NCI-H1105 (cell line): ENCODE measurements at places on chromosomes 12 and 14.
A peak's percentile ranks its signal among the peaks of the same experiment; 100 is the strongest.

DNA sequence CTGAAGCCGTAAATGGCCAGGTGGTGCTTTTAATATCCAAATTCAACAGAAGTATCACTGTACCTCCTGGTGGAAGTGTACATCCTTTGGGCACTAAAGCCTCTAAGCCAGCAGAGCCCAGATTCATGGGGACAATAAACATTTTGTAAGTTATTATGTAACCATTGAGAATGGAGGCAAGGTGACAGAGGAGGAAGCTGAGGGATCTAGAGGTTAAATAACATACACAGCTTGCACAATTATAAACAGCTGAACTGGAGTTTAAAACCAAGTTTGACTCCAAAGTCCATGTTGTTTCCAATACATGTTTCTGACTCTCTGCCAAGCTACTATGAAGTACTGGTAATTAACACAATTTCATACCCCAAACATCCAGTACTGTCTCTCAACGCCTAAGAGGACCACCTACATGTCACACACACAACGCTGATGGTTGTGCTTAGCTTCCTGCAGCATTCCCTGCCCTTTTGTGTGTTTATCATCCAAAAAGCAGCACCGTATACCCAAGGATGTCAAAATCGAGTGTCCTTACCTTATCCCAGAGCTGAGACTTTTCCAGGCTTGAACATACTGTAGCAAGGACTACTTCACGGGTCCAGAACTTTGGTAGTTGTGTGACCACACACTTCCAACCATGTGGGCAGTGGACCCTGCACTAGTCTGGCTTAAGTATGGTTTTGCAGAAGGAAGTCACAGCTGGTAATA lies 41.3 kb downstream of the EGLN3 start:
- no peak for DNase-seq

DNA sequence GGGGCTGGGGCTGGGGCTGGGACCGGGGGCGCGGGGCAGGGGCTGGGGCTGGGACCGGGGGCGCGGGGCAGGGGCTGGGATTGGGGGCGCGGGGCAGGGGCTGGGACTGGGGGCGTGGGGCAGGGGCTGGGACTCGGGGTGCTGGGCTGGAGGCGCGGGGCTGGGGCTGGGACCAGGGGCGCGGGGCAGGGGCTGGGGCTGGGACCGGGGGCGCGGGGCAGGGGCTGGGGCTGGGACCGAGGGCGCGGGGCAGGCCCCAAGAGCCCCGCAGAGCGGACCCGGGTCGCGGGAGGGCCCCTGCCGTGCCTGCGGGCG lies 452 bp downstream of the P2RX2 start:
- DNase-seq = no peak

- peak; percentile 53 for DNase-seq
Observed at GRCh38 chr12:107404981-107405380, 280.6 kb upstream of the PWP1 start.

GRCh38 chr12:40192704-40193255 lies 32.0 kb upstream of the LRRK2 start:
- no peak for DNase-seq

GRCh38 chr12:91108196-91108755 lies 3.0 kb downstream of the LUM start:
- DNase-seq = no peak

DNA sequence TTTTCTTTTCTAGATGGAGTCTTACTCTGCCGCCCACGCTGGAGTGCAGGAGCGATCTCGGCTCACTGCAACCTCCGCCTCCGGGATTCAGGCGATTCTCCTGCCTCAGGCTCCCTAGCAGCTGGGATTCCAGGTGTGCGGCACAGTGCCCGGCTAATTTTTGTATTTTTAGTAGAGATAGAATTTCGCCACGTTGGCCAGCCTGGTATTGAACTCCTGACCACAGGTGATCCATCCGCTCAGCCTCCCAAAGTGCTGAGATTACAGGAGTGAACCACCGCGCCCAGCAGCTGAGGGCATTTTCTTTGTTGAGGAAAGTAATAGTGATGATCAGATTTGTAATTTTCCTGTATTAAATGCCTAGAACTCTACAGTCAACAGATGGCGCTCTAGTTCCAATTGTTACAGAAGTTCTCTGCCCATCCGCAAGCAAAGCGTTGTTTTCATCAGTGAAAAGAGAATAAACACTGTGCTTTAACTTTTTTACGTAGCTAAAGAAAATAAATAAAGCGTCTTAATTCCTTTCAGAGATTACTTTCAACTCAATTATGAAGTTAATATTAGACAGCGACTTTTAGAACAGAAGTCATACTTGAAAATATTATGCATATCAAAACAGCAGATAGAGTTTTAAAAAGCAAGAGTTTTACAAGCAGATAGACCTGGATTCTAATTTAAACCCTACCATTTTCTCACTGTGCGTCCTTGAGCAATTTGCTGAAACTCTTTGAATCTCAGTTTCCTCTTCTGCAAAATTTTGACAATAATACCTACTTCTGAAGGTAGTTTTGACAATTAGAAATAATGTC lies 335.1 kb downstream of the DUSP6 start:
- peak; percentile 62 for DNase-seq

- DNase-seq = no peak
Observed at GRCh38 chr14:26966908-26967307, 369.1 kb upstream of the NOVA1 start.

DNA sequence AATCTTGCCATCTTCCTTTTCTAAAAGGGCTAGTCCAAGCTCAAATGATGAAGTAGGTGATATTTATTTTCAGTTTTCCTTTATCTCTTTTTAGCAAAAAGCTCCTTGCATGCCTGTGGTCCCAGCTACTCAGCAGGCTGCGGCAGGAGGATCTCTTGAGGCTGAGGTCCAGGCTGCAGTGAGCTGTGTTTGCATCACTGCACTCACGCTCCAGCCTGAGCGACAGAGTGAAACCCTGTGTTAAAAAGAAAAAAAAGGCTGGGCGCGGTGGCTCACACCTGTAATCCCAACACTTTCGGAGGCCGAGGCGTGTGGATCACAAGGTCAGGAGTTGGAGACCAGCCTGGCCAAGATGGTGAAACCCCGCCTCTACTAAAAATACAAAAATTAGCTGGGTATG lies 5.0 kb downstream of the TMEM116 start:
- DNase-seq = no peak

DNA sequence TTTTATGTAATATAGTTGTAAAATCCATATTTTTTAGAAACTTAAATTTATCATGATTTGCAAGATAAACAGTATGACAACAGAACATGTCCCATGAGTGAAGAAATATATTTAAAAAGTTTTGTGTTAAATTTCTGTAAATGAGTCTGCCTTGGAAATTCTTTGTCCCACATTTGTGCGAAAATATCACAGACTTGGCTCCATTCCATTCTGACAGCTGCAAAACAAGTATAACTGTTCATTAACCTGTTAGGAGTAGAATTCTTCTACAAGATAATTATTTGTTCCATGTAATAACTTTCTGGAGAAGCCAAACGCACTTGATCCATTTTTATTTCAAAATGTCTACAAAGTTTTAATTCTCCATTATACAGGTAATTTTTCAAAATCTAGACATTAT lies 37.9 kb downstream of the MDM1 start:
- no peak for DNase-seq

DNA sequence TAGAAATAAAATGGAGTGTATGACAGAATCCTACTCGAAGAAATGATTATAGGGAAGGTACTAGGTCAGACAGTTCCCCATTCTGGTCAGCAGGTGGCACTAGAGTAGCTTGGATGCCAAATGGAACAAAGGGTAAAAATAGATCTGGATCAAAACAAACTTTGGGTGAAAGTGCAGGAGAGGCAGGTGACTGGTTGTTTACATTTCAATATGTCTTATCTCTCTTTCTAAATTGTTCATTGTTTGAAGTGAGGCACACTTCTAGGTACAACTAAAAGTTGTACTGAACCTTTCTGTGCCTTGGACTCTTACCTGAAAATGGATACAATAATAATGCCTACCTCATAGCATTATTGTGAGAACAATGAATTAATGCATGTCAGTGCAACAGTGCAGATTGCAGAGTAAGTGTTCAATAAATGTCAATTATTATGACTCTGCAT lies 62.0 kb upstream of the OSBPL8 start:
- DNase-seq = peak; percentile 79

- DNase-seq = no peak
Observed at GRCh38 chr14:70955543-70956480, 48.6 kb downstream of the PCNX1 start.

DNA sequence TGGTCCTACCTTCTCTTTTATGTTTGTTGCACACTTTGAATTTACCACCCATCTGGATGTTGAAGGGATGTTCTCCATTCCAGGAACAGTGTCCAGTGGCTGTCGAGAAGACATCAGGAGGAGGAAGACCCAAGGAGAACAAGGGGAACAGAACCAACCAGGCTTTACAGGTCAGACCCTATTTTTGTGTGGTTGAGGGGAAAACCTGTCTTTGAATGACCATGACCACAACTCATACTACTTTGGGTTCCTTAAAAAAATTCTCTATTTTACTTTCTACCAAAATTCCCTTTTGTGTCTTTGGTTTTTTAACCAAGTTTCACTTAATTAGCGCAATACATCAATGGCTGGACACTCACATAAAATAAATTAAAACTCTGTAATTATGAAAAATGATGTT lies 78.7 kb downstream of the PLXNC1 start:
- no peak for DNase-seq

GRCh38 chr12:113762882-113763816 lies 203.0 kb downstream of the RBM19 start:
- DNase-seq = no peak

DNA sequence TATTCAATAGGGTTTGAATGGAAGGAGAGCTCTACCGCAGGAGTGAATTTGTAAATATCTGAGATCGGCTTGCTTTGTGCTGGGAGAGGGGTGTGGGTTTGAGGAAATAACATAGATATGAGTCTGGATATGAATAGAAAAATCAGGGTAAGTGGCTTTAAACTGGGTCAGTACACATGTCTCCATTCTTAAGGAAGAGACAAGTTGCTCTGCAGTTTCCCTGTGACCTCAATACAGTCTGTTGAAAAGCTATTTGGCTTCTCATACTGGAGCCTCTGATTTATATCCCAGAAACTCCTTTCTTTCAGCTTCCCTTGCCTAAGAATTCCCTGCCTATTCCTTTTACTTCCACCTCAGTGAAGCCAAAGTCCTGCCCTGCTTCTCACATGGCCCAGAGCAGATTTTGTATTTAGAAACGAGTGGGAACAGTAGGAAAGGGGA lies 153.5 kb upstream of the ATF7IP start:
- no peak for DNase-seq

DNA sequence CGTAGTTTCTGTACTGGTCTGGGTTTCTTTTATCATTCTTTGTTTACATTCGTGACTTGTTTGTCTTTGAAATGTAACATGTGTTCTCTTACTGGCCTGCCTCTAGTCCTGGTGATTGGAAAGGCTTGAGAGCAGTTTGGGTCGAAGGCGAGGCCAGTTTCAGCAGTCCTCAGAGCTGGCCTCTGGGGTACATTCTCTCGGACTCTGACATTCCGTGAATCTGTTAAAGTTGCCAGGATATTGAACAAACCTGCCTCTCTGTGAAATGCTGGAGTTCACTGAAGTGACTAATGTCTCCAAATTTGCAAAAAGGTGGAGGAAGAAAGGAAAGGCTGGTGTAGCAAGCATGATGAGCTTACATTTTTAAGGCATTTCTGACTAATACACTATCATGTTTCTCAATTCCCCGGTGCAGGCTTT lies 1.5 kb downstream of the PLEKHA5 start:
- DNase-seq = no peak

DNA sequence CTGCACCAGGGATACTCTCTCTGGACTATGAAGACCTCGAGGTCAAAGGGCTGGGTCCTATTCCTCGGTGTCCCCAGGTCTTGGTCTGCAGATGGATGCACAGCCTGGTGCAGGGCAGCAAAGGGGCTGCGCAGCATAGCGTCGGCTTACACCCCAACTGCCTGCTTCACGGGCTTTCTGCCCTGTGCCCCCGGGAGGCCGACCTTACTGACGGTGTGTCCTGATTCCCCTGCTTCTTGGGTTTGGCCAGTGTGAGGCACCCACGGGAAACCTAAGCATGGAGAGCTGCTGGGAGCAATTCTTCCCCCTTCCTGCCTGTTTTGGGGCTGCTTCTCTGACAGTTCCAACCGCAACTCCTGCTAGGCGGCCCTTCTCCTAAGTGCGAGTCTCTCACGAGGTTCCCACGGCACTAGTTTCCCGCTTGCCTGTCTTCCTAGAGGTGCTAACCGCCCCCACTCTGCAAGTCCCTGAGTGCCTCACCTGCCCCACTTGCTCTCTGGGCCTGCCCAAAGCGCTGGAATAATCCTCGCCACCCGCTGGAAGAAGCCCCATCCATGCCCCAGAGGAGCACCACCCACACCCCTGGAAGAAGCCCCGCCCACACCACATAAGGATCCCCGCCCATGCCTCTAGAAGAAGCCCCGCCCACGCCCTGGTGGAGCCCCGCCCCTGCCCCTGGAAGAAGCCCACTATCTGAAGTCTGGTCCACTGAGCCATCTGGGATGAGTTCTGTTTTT lies 54.0 kb downstream of the PRIMA1 start:
- DNase-seq = no peak

GRCh38 chr14:21322716-21323115 lies 42.8 kb downstream of the RPGRIP1 start:
- DNase-seq = no peak

GRCh38 chr12:95790033-95790916 lies at the start of gene NTN4:
TSS of gene NTN4 (minus strand) at chr12:95790764. CDS start at chr12:95790309, 455 bp downstream.
- DNase-seq = peak; percentile 40

DNA sequence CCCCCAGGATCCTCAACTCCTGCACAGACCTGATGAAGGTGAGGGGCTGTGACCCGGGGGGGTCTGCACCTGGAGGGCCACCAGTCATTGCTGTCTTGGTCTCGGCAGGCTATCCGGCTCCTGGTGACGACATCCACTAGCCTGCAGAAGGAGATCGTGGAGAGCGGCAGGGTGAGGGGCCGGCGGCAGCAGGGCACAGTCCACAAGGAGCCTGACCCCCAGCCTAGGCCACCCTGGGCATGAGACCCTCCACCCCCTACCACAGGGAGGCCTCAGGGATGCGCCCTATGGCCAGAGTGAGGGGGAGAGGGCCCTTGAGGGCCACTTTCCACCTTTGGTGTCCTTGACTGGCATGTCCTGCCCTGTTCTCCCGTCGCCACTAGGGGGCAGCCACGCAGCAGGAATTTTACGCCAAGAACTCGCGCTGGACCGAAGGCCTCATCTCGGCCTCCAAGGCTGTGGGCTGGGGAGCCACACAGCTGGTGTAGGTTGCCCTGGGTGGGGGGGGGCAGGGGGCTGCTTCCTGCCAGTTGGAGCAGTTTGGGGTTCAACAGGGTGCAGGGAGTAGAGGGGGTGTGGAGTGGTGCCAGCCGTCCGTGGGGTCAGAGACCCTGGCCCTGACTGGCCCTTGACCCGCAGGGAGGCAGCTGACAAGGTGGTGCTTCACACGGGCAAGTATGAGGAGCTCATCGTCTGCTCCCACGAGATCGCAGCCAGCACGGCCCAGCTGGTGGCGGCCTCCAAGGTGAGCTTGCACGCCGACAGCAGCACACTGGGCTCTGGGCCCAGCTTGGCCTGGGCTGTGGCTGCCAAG lies 25.0 kb downstream of the HIP1R start:
- DNase-seq = peak; percentile 74

GRCh38 chr12:5507944-5508343 lies 76.0 kb downstream of the NTF3 start:
- DNase-seq = no peak

DNA sequence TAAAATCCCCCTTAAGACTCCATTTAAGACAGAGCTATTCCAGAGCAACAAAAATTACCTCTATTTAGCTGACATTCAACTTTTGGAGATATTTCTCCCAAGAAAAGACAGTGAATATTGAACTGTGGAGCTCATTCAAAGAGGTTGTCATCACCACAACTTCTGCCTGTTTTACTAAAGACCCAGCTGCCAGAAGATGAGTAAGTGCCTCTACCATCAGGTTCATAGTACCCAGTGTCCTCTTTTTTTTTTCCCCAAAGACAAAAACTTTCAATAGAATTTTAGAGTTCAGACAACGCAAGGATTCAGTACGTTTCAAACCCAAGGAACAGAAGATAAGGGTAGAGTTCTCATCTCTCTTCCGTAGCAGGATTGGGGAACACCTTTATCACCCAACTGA lies 461.3 kb downstream of the BCAT1 start:
- DNase-seq = no peak
